ENCODE measurements at places on chromosomes 6 and 20. TPM values are rescaled to one million over a fixed set of nuclear protein-coding genes. Genes with fewer than 3 reads are reported as not detected.
A peak's percentile ranks its signal among the peaks of the same experiment; 100 is the strongest.

- DNase-seq: no peak
These were observed 33.0 kb upstream of the ME1 start for GRCh38 chr6:83463886-83464285.

GRCh38 chr20:35196313-35196712 lies 24.4 kb downstream of the PROCR start:
- DNase-seq: no peak

DNA sequence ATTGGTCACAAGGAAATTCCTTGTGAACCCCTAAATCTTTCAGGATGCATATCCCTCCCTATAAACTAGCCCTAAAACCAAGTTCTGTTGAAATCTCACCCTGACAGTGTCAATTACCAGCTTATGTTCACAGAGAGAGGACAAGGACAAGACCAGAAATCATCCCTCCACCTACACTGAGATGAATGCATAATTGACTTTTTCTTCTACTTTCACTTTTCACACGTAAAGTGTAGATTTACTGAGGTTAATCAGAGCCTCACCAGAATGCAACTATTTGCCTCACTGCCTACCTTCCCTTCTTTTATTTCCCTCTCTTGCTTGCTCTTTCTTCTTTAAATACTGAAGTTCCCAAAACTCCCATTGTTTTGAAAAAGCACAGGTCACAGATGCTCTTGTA lies 15.3 kb upstream of the NKAIN2 start:
- DNase-seq: no peak

DNA sequence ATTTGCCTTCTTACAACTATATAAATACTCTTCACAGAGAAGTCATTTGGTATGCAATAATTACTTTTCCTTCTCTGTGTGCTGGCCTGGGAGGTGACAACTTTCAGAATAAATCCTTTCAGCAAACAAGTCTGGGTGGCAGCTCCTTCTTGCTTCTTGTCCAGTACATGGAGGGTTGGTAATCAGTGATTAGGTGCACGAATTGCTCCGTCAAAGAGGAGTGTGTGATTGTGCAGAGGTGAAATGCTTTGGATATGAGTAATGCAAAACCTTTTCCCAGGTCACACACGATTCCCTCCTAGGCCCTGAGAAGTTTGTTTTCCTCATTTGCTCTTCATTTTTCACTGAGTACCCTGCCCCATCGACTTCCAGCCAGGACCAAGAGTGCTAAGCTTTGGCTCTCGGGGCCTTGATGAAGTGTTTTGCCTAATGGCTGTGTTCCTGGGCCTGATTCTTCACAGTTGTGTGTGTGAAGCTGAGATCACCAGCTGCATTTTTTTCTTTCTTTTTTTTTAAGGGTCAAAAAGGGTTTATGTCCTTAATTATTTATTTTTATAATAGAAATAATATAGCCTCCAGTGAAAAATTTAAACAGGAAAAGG lies 216.5 kb downstream of the ZMYND8 start:
- no peak for DNase-seq

DNA sequence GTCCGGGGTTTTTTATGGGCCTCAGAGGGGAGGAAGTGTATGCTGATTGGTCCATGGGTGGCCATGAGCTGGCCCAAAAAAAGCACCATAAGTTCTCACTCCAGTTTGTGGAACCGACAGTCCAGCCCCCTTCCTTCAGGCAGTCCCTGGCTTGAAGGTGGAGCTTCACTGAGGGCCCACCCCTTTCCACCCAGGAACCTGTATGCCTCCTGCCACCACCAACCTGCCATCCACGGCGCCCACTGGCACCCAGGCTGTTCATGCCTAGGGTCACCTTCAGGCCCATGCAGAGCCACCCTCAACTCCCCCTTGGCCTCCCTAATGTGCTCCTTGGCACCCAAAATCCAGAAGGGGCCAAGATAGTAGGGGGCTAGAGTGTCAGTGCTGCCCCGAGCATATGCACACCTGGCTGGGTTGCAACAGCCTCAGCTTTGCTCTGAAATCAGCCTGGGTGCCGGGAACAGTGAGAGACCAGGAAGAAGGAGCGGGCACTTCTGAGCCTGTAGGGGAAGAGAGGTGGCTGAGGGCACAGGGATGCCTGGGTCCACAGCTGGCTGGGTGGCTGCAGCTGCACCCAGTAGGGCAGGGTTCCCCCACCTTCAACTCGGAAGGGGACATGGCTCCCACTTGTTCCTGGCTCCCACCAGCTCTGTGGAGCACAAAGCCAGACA lies 292.4 kb downstream of the ARHGAP18 start:
- DNase-seq: no peak

DNA sequence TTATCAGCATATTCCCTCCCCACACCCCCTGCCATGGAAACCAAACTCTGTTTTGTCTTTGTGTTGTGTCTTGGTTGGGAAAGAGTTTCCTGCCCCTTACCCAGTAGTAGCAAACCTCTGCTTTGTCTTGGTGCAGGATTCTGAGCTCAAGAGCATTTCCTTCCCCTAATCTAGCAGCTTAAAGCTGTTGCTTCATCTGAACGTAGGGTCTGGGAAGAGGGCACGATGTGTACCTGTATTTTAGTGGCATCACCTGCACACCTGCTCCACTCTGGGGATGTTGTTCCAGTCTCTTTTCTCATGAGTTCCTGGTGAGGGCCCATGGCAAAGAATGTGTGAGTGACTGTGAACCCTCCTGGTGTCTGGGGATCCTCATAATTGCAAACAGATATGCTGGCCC lies 164.7 kb downstream of the SCP2D1 start:
- no peak for DNase-seq

DNA sequence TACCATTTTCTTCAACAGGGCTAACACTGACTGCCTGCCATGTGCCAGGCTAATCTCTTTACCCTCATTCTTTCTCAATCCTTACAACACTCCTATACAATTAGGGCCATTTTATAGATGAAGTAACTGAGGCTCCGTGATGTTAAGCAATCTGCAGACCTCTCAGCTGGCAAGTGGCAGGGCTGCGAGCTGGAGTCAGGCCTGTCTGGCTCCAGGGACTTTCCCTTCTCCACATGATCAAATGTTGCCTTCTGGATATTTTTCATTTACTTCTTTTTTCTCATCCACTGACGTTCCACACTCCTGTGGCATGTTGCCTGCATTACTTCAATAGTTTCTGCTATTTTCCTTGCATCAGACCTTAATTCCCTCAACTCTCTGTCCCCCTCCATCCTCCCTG lies 55.2 kb upstream of the TAGAP start:
- DNase-seq: no peak

DNA sequence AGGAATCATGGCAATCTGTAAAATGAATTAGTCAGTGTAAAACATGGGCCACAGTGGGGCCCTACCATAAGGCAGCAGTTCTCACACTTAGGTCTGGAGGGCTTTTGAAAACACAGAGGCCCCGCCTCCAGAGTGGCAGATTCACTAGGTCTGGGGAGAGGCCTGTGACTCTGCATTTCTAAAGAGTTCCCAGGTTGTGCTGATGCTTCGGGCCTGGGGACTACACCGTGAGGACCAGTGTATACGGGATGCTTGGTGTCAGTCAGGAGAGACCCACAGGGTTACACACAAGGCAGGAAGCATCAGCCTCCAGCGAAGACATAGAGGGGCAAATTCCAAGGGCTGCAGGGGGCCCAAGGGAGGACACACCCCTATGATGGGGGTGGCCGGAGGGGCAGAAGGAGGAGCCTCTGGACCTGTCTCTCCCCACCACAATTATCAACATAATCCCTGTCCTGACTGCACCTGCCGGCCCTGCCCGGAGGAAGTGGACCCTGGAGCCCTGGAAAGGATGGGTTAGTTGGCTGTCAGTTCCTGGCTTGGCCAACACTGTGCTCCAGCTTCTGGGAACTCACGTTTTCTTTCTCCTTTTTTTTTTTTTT lies 46.7 kb downstream of the FGD2 start:
- peak; percentile 89 for DNase-seq

DNA sequence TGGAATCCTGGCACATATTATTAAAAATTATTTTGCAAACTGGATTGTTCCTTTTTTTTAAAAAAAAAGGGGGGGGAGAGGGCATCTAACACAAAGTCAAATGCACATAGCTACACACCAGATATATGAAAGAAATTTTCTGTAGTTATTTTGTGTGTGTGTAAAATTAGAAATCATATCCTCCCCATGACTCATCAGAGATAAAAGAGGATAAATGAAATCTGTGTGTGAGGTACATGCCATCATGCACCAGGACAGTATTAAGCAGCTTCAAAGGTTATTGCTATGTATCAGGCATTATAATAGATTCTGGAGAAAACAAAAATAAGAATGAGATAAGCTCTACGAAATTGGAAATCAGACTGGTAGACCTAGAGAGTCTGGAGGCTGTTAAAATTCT lies 5.2 kb downstream of the BTBD9 start:
- DNase-seq: no peak

DNA sequence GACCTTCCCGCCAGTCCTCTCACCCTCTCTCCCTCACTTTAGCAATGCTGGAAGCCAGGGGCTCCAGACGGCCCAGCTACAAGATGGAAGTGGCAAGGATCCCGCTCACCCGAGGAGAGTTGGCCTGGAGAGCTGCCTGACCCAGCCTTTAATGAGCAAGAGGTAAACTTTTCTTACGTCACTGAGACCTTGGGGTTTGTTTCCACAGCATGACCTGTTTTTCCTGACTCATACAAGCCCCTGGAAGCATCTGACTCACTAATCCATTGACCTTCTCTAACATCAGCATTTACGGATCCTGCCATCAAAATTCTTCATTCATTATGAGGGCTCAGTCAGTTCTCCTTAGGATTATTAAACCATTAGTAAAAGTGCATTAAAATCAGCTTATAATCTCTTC lies 120.4 kb downstream of the MYLK4 start:
- DNase-seq: no peak

GRCh38 chr20:43988451-43988850 lies 73.8 kb downstream of the TOX2 start:
- no peak for DNase-seq

- no peak for DNase-seq
These were observed 13.4 kb downstream of the TEAD3 start for GRCh38 chr6:35483490-35483889.

DNA sequence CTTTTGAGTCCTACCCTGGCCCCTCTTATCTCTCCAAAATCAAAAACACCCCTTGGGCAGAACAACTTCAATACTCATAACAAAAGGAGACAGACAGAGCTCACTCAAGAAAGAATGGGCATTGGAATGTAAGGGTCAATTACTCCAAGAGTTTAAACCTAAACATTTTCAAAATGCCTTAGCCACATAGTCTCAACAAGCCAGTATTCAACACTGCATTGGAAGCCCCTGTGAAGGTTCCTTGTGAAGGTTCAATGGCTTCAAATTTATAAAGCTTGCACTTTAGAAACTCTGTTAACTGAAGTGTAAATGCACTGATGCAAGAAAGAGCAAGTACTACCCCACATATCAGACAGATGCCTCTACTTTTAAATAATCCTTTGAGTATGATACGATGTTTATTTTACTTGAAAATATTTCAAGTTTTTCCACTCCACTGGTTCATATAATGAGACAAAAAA lies 139.1 kb upstream of the LAMP5 start:
- no peak for DNase-seq

GRCh38 chr6:156875062-156875461 lies 97.9 kb downstream of the ARID1B start:
- no peak for DNase-seq

- peak; percentile 78 for DNase-seq
These were observed 31.1 kb upstream of the STX16 start for GRCh38 chr20:58619864-58620431.

DNA sequence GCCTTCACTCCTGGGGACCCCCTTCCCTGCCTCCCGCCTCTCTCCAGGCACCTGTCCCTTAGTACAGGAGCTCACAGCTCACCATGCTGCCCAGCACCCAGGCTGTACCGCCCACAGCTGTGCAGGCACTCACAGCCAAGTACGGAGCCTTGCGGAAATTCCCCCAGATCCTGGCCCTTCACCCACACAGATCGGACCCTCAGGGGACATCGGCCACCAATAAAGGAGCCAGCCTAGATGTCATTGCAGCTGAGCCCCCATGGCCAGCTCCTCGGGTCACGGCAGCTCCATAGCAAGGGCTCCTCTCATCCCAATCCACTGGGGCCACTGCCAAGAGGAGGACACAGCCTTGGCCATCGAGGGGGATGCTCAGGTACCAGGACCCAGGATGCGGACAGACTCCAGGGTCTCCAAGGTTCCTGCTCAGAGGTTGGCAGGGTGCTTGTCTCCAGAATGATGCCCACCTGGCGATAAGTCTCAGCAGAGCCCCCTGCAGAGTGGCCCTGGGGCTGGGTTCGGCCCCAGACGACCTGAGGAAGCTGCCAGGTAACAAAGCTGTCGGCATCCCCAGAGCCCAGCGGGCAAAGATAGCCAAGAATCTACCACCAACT lies 82.3 kb downstream of the YTHDF1 start:
- peak; percentile 34 for DNase-seq

Gene WFDC5
- not detected for total RNA-seq

Gene CYP39A1
- total RNA-seq: not detected

Gene CLPSL1
- total RNA-seq: not detected

Gene C20orf202
- total RNA-seq: 0.26 TPM

Gene SEL1L2
- total RNA-seq: not detected

Gene FAM217A
- not detected for total RNA-seq

Data from H7 (cell line).